Activated CD4-positive, alpha-beta T cell treated with anti-CD3 and anti-CD28 coated beads for 36 hours (primary cell): ENCODE measurements at places on chromosomes 7 and 10. TPM values are rescaled to one million over a fixed set of nuclear protein-coding genes. Genes with fewer than 3 reads are reported as not detected.

Gene TMEM26
- not detected for total RNA-seq

DNA sequence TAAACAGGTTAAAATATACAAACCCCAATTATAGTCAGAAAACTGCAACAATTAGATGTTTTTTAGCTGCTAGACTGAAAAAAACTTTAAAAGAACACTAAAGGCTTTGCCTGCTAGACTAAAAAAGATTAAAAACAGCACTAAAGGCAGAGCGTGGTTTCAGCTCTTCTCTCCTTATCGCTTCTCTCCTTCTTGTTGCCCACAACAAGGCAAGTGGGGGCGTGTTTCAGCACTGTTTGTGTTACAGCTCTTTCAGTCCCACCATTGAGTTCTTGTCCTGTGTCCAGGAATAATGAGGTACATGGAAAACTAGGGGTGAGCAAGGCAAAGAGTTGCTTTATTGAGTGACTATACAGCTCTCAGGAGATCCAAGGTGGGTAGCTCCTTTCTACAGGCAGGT lies 112.3 kb downstream of the HPSE2 start:
- no peaks in the 10 kb centered on the region for H3K36me3 ChIP-seq
- no peak overlapping the region for H3K27ac ChIP-seq
- H3K4me3 ChIP-seq: no peak overlapping the region
- no peaks in the 10 kb centered on the region for H3K27me3 ChIP-seq
- no peaks in the 10 kb centered on the region for H3K4me1 ChIP-seq

Gene LRRC17
- total RNA-seq: 0.25 TPM

Gene SLC26A4
- 1.5 TPM for total RNA-seq

- peaks cover 9% of the 10 kb centered on the region for H3K4me1 ChIP-seq
- DNase-seq: peak; percentile 33
- H3K36me3 ChIP-seq: no peaks in the 10 kb centered on the region
- peaks cover 10% of the 10 kb centered on the region for H3K27me3 ChIP-seq
Measured at GRCh38 chr10:3002304-3002703, 65.0 kb upstream of the PFKP start.

Gene UCMA
- not detected for total RNA-seq

DNA sequence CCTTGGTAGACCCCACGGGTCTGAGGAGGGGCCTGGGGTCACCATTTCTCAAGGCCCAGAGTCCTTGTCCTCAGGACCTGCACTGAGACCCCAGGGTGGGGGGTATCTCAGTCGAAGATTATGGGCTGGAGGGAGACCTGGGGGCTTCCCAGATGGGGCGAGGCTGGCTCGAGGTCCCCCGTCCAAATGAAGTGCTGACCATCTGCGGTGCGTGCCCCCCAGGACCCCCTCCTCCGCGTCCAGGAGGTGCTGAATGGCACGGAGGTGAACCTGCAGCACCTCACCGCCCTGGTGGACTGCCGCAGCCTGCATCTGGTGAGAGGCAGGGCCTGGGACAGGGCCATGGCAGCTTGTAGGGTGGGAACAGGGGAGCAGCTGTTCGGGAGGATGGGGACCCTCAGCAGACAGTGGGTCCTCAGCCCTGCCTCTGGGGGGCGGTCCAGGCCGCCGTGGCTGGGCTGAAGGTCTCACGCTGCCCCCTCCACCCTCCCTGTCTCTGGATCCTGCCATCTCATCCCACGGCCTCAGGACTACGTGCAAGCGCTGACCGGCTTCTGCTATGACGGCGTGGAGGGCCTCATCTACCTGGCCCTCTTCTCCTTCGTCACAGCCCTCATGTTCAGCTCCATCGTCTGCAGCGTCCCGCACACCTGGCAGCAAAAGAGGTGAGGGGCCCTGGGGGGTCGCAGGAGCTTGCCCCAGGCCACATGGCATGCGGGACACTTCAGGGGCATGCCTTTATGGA lies 24.3 kb downstream of the TTYH3 start:
- no peaks in the 10 kb centered on the region for H3K36me3 ChIP-seq
- no peaks in the 10 kb centered on the region for H3K27me3 ChIP-seq
- no peak overlapping the region for H3K4me3 ChIP-seq
- no peaks in the 10 kb centered on the region for H3K4me1 ChIP-seq
- H3K27ac ChIP-seq: no peak overlapping the region

DNA sequence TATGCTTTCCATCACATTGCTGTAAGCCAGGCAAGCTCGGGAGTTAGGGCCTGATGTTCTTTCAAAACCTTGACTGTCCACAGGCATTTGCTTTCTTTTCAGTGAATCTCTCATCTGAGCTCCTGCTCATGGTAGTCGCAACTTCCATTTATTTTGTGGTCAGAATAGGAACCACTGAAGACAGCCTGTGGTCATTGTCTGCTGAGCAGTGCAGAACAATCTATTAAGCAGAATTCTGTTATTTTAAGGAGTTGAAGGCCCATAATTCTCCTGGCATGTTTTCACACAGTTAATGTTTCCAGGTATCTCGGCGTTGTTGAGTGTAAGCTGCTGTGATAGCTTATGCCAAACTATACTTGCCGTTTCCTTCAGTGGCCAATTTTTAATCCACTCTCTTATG lies 491.1 kb upstream of the AKR1E2 start:
- H3K4me1 ChIP-seq: no peaks in the 10 kb centered on the region
- H3K27ac ChIP-seq: no peak overlapping the region
- no peaks in the 10 kb centered on the region for H3K36me3 ChIP-seq
- no peak for DNase-seq

Gene FZD1
- 0.47 TPM for total RNA-seq

DNA sequence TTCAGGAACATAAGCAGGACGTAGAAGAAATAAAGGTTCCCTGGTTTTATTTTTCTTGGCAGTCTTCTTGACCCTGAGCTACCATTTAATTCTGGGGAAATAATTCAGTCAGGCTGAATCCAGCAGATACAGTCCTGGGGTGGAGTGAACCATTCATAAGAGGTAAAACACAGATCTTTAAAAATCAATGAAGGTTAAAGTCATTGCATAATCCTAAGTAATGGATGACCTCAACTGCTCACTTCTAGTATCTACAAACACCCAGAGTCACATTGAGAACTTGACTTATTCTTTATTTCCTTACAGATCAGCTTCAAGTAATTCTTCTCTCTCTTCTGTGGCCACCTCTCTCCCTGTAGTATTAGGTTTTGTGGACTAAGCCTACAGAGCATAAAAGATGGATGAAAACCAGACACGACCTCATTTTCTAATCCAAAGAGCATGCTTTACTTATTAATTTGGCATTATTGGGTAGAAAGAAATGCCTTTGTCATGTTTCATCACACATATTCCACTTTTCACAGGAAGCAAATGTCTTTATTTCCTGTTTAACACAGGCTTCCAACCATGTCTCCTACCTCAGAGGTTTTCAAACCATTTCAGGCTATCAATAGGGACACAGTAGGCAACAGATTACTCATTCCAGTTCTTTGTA lies 182.3 kb upstream of the IMMP2L start:
- no peaks in the 10 kb centered on the region for H3K36me3 ChIP-seq
- DNase-seq: no peak
- peaks cover 2% of the 10 kb centered on the region for H3K27me3 ChIP-seq

GRCh38 chr7:137930581-137930980 lies 71.3 kb downstream of the CREB3L2 start:
- peaks cover 39% of the 10 kb centered on the region for H3K4me1 ChIP-seq
- H3K36me3 ChIP-seq: peaks cover 23% of the 10 kb centered on the region
- no peak for DNase-seq
- no peak overlapping the region for H3K27ac ChIP-seq

- no peaks in the 10 kb centered on the region for H3K27me3 ChIP-seq
- H3K27ac ChIP-seq: peak overlapping the region; percentile 98
- H3K4me3 ChIP-seq: peak overlapping the region; percentile 87
Measured at GRCh38 chr7:96708872-96709271, 774 bp downstream of the SEM1 start.

DNA sequence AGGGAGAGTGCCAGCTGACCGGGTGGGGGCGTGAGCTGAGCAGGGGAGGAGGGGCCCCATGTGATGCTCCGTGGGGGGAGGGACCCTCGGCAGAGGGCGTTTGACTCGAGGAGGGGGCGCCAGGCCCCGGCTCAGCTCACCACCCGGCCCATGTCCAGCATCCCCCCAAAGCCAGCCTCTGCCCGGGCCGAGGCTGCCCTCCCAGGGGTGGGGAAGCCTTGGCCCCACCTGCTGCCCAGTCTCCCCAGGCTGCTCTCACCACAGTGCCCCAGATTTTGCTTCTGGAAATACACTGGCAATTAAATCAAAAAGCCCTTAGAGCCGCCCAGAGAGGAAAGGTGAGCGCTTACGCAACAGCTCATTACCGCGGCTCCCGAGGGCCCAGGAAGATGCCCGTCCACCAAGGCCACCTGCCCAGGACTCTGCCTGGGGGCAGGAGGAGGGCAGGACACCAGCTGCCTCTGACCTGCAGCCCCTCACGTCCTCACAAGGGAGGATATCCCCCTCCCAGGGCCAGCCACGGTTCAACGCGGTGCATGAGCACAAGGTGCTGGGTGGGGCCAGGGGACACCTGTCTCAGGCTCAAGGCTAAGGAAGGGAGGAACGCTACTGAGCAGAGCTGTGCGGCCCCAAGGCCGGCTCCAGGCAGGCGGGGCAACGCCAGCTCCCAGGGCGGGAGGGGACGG lies 70.0 kb upstream of the INPP5A start:
- H3K27ac ChIP-seq: no peak overlapping the region
- peaks cover 7% of the 10 kb centered on the region for H3K4me1 ChIP-seq
- DNase-seq: no peak
- no peaks in the 10 kb centered on the region for H3K36me3 ChIP-seq

DNA sequence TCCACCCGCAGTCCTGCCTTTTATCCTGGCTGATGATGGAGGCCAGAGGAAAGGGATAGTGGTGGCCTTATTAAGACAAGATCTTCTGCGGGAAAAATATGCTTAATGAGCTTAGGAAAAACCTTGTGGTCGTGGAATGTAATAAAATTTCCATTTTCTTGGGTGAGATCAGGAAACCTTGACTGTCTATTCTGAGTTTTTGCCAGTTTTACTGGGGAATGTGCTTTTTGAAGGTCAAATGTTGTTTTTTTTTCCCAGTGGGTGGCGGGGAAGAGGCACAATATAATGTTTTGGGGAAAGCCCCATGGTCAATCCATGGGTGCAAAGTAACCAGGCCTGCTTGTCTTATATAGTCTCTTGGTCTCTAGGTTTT lies 118.5 kb downstream of the CREB5 start:
- no peak overlapping the region for H3K27ac ChIP-seq
- H3K4me3 ChIP-seq: no peak overlapping the region
- no peaks in the 10 kb centered on the region for H3K4me1 ChIP-seq
- no peaks in the 10 kb centered on the region for H3K36me3 ChIP-seq
- peaks cover 5% of the 10 kb centered on the region for H3K27me3 ChIP-seq
- DNase-seq: no peak

Gene CDHR1
- total RNA-seq: 0.62 TPM

Gene CARD11
- total RNA-seq: 118 TPM

DNA sequence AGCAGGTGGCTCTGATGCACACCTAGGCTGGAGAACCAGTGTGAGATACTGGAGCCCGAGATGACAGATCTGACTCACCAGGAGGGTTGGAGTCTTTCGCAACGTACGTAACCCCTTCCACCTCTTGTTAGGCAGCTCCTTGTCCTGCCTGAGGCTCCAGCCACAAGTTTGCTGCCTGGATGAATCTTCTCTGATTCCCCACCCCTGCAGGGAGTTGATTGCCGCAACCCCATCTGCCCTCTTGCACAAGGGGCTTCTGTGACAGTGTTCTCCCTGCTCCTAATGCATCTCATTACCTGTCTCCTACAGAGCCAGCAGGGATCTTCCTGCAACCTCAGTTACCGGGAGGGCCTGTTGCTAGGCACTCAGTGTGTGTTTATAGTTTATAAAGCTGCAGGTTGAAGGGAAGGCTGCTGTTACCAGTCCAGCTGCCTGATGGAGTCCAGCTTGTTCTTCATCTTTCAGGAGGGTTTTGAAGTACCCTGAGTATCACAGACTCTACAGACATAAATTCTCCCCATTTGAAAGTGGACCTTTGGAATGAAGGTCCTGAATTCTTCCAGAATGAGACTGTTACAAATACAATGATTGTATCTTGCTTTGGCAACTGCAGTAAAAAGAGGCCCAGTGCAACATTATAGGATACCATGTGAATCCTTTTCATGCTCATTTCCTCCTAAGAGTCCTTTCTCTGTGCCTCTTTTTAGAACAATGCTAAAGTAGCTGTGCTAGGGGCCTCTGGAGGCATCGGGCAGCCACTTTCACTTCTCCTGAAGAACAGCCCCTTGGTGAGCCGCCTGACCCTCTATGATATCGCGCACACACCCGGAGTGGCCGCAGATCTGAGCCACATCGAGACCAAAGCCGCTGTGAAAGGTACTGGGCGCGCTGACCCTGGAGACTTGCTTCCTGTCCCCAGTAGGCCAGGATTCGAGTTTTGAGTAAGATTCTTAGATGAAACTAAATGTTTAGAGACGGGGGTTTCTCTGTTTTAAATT lies 6.5 kb downstream of the MDH2 start:
- H3K27ac ChIP-seq: no peak overlapping the region
- no peak for DNase-seq
- H3K36me3 ChIP-seq: peaks cover 48% of the 10 kb centered on the region
- H3K27me3 ChIP-seq: no peaks in the 10 kb centered on the region
- H3K4me3 ChIP-seq: no peak overlapping the region
